Sigmoid colon (tissue), 7 donors: ENCODE measurements at places on chromosomes 11 and 22. TPM values are rescaled to one million over a fixed set of nuclear protein-coding genes. Genes with fewer than 3 reads are reported as not detected.

The GSTT2 gene
- total RNA-seq, result not detected

The CCDC116 gene
- total RNA-seq, result 2.5 TPM

The MORC2 gene
- 21.0 TPM for total RNA-seq

The PDGFB gene
- total RNA-seq, result 9.6 TPM

The C11orf97 gene
- total RNA-seq, result not detected

The OR8J3 gene
- total RNA-seq, result not detected

The PLAAT3 gene
- 53.5 TPM for total RNA-seq

The SLCO2B1 gene
- total RNA-seq, result 19.4 TPM

The SPON1 gene
- 36.8 TPM for total RNA-seq

The MS4A1 gene
- total RNA-seq, result not detected

The OOSP3 gene
- not detected for total RNA-seq

The PEX26 gene
- 18.2 TPM for total RNA-seq

The LUZP2 gene
- total RNA-seq, result 0.16 TPM

The REXO2 gene
- total RNA-seq, result 238 TPM

The VWA5A gene
- 15.0 TPM for total RNA-seq

The GPR83 gene
- 0.36 TPM for total RNA-seq

The GAL gene
- 11.1 TPM for total RNA-seq

The MMP12 gene
- total RNA-seq, result not detected

The TRPM5 gene
- not detected for total RNA-seq

The FADS2 gene
- 45.4 TPM for total RNA-seq

The STIP1 gene
- total RNA-seq, result 58.2 TPM

The AQP11 gene
- 0.36 TPM for total RNA-seq

The PAX6 gene
- total RNA-seq, result not detected

The FGF3 gene
- not detected for total RNA-seq

The TNNI2 gene
- total RNA-seq, result not detected

The DDX25 gene
- 0.14 TPM for total RNA-seq

The CASP5 gene
- not detected for total RNA-seq

The OR8G1 gene
- not detected for total RNA-seq

The CCDC87 gene
- total RNA-seq, result 0.14 TPM

The SEPTIN5 gene
- total RNA-seq, result 5.7 TPM

The PHLDA2 gene
- not detected for total RNA-seq

The IFTAP gene
- total RNA-seq, result 59.2 TPM

The FGF19 gene
- total RNA-seq, result not detected

The CASP12 gene
- 9.4 TPM for total RNA-seq

The EHF gene
- total RNA-seq, result not detected

The TMEM151A gene
- 0.36 TPM for total RNA-seq

The OVCH2 gene
- total RNA-seq, result not detected

The C11orf52 gene
- total RNA-seq, result not detected

The ASRGL1 gene
- 26.0 TPM for total RNA-seq

The TMEM135 gene
- 36.2 TPM for total RNA-seq

The TMEM126B gene
- 39.3 TPM for total RNA-seq

The KCTD21 gene
- 5.4 TPM for total RNA-seq

The C11orf58 gene
- 222 TPM for total RNA-seq

The GTSE1 gene
- total RNA-seq, result 0.36 TPM

The SERGEF gene
- 41.8 TPM for total RNA-seq

The SUSD2 gene
- 4.6 TPM for total RNA-seq
